Activated T-helper 9 cell treated with anti-CD3 and anti-CD28 coated beads, Interleukin-2, amount 50 U/mL, for 16 hours (primary cell): ENCODE measurements at places on chromosomes 6 and 20.
A peak's percentile ranks its signal among the peaks of the same experiment; 100 is the strongest.

- DNase-seq = no peak
Measured at GRCh38 chr6:47278545-47278944, 31.2 kb downstream of the TNFRSF21 start.

DNA sequence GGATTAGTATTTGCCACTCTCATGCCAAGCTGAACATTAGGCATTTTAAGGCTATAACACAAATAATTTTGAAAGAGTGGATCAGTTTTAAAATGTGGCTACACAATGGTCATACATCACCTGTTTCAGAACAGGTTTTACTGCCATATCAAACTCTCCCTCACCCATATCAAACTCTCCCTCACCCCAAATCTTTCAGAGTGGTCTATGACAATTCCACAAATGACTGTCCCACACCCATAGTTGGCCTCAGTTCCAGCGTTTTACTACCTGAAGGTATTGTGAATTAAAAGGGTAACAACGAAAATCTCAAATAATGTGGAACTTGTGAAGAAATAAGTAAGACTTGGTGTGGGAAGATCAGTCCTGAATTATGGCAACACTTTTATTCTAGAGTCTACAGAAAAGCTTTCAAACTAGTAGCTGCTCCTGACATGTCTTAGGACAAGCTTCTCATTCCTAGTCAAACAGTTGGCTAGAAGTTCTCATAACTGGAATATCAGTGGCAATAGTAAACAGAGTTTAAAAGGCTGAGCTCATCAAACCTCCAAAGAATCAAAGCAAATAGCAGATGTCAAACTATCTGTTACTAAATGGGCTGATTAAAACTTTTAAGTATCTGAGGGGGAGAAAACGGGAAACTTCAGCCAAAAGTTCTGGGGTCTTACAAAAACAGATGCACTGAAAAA, 52.4 kb downstream of the MAP3K7 start:
- no peak for DNase-seq

GRCh38 chr6:37170273-37171200, 585 bp downstream of the PIM1 start:
- DNase-seq = peak; percentile 38

- DNase-seq = no peak
Measured at GRCh38 chr6:131164506-131164905, 29.2 kb downstream of the AKAP7 start.

- DNase-seq = no peak
Measured at GRCh38 chr20:13995086-13995665, at the start of gene MACROD2. Gene MACROD2 (plus strand): TSS chr20:13995516.

GRCh38 chr6:151482290-151482689, 11.5 kb upstream of the CCDC170 start:
- no peak for DNase-seq

DNA sequence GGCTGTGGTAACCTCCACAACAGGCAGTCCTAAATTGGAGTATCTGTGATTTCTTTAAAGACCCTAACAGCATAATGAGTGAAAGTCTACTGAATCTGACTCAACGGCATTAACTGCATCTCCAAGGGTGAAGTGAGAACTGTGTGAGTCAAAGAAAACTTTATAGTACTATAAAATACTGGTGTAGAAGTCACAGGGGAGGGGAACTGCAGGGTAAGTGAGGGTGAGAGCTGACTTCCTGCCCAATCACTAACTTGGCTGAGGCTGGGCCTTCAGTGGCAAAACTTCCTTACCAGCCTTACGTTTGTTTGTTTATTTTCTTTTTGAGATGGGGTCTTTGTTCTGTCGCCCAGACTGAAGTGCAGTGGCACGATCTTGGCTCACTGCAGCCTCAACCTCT, 109.8 kb downstream of the PTPRK start:
- no peak for DNase-seq

DNA sequence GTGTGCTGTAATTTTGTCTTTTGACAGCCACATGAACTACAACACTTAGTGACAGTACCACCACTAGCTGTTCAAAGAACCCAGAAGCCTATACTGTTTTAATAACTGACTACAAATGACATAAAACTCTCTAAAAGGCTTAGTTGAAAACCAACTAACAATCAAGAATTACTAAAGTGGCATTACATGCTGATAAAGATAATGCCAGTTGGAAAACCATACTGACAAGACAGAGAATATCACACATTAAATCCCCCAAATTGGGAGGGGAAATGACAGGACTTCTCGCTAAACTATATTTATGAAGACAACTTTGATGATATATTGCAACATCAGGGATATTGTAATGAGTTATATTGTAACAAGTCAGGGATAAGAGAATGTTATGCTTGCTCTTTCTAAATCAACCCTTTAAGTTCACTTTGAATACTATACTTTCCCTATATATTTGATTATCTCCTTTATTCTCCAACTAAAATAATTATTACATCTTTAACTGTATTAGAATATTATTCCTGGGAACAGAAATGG, 6.2 kb downstream of the NCOA5 start:
- no peak for DNase-seq

- DNase-seq = no peak
Measured at GRCh38 chr6:117676577-117677218, 1.4 kb downstream of the NUS1 start.

DNA sequence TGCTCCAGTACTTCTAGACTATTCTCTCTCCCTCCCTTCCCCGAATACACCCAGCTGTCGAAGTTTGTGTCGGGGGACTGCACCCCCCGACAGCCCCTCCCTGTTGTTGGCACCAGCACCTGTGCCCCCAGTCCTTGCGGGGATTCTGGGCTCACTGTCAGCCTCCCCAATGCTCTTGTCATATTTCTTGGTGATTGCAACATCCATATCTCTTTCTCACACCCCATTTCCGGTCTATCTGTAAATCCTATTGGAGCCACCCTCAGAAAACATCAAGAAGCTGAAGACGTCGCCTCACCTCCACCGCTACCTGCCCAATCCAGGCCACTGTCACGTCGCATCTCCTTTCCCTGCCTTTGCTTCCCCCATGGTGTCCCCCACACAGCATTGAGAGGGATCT, 32.6 kb upstream of the VSTM2L start:
- DNase-seq = no peak
